ENCODE measurements at places on chromosomes 7 and 10.

DNA sequence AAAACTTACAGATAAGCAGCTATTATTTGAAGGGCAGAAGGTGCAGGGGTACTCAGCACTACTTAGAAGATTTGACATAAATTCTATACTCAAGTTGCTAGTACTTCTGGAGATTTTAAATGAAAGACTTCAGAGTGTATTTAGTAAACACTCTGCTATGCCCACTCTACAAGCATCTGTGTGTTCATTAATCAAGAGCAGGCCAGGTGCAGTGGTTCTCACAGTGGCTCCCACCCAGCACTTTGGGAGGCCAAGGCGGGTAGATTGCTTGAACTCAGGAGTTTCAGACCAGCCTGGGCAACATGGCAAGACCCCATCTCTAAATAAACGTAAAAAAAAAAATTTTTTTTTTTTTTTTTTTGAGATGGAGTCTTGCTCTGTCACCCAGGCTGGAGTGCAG, 38.9 kb upstream of the TOMM7 start:
- DNase-seq: no peak

DNA sequence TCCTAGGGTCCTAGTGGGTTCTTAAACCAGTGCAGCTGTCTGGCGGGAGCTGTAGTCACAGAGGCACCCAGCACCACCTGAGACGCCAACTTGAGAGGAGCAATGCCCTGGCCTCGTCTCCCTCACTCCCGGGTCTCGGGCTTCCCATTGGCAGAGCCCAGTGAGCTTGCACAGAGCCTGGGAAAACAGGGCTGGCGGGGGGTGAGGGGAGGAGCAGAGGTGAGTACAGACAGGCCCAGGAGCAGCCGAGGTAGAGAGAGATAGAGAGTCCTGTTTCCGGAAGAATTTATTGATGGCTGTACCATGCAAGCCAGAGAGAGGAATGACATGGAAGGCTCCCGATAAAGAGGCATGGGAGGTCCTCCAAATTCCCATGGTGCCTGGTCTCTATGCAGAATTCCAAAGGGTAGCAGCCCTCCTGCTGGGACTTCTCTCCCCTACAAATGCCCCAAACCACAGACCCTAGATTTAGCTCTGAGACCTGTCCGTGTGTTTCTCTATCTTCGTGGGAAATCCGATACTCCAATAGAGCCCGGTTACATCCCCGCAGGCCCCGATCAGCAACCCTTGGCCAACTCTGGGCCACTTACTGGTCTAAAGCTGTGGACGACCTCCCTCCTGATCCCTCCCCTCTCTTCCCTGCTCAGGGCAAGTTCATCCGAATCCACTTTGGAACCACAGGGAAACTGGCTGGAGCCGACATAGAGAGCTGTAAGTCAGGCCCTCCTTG, 20.3 kb upstream of the MYH16 start:
- no peak for DNase-seq

DNA sequence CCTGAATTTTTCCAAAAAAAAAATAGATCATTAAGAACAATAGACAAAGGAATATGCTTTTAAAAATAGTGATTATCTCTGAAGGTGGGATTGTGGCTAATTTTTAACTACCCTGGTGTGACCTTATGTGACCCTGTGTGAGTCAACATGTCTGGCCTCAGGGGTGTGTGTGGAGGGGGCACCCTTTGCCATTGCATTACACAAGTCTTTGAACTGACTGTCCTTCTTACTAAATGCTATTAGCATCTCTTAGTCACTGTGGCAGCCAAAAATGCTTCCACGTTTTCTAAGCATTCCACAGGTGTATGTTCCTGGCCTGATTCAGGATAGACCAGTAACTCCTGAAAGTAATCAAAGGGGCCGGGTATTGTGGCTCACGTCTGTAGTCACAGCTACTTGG, 175.4 kb downstream of the MGMT start:
- DNase-seq: no peak

DNA sequence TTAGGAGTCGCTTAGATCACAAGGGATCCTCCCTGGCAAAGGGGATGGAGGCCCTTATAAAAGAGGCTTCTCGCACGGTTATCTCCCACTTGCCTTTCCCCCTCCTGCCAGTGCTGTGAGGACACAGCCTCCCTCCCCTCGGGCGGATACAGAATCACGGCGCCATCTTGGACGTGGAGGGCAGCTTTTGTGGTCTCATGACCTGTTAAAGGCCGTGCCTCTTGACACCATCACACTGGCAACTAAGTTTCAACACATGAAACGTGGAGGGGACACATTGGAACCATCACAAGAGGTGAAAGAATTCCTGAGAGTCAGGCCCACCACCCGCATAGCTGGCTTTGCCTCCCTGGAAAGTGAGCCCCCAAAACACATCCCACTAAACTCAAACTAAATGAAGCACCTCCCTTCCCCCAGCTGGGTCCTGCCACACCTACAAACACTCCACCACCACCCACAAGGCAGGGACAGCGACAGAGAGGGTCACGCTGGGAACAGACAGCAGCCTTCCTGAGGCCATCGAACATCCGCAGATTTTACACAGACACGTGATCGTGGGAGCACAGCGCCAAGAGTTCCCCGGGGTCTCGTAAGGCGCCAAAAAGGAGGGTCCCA, 110.6 kb downstream of the TCERG1L start:
- no peak for DNase-seq

- peak; percentile 53 for DNase-seq
These were observed 43.1 kb downstream of the FOXK1 start for GRCh38 chr7:4725014-4725849.

- DNase-seq: no peak
These were observed 145.7 kb downstream of the EGFR start for GRCh38 chr7:55164527-55164926.

- DNase-seq: no peak
These were observed 258.1 kb downstream of the KLF6 start for GRCh38 chr10:3526727-3527501.

DNA sequence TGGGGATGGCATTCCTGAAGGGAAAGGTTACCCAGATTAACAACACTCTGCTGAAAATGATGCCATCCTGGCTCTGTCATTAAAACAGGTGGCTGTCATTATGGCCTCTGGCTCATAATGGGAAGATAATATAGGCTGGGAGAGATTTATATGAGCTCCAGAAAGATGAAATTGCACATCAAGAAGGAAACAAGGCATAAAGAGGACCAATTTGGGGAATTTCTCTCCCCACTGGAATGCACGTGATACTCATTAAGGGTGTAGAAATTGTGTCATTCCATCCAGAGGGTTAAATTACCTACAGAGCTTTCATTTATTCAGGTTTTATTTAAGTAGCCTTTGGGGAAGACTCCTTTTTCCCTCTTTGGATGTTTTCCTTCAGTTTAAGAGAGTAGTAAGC, 71.6 kb upstream of the CELF2 start:
- no peak for DNase-seq

- DNase-seq: no peak
These were observed 105.7 kb downstream of the CCNY start for GRCh38 chr10:35442028-35442427.

DNA sequence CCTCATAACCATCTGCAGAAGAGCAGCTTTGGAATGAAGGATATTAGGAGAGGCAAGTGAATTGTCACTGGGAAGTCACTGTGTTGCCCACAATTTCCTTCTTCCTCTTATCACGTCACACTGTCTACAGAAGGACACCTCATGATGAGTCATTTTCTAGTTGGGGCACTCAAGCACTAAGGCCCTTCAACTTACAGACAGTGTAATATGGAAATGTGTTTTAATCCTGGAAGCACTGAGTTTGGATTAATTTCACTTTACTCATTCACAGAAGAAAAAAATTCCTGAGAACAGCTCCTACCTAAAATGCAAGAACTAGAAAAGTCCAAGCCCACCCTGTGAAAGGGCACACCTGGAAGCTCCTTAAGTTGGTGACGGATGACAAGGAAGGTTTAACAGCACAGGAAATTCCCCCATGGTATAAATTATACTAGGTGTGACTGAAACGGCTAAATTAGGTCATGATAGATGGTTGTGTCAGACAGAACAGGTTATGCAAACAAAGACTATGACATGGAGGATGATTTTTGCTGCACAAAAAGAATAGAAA, 56.6 kb downstream of the PARD3 start:
- no peak for DNase-seq

GRCh38 chr10:11642566-11642965, 31.1 kb upstream of the USP6NL start:
- DNase-seq: no peak

GRCh38 chr7:106049139-106049752, 62.9 kb downstream of the SYPL1 start:
- no peak for DNase-seq

DNA sequence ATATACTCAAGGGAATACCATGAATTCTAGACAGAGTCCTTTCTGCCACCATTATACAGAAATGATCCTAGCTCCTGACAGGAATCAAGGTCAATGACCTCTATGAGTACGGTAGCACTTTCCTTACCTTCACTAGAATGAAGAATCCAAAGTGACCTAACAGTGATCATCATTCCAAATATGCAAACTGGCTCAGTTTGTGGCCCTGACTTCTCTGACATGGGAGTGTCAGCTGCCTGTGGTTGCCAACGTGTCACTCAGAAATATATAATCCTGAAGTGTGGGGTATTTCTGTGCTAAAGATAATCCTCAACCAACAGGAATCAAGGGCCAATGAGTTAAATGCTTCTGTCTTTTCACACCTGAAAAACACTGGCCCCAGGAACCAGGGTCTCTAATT, 45.7 kb downstream of the COPG2 start:
- DNase-seq: no peak

GRCh38 chr7:122465296-122465695, 160.7 kb upstream of the FEZF1 start:
- DNase-seq: no peak
